Non-pigmented ciliary epithelial cell (primary cell): ENCODE measurements at places on chromosomes 5 and 9.

DNA sequence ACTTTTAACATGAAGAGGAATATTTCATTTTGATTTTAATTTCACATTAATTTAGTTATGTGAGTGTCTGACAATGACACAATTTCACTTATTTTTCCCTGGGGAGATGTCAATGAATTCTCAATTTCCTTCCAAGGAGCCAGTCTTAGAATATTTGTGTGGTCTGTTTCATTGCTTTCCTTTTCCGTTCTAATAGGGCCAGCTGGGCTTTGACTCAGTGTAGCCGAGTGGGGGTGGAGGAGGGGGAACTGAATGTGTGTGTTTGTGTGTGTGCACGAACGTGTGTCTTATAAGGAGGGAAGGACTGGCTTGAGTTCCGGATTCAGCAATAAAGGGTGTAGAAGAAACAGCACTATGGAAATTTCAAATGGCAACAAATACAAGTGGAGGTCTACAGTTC, 100.0 kb downstream of the BASP1 start:
- no peak for DNase-seq

GRCh38 chr5:156819967-156820581, 30.0 kb upstream of the PPP1R2B start:
- DNase-seq, result no peak

GRCh38 chr9:31894008-31894407, 490.4 kb upstream of the ACO1 start:
- DNase-seq, result no peak

- no peak for DNase-seq
Observed at GRCh38 chr5:6197427-6197826, 180.9 kb downstream of the MED10 start.

GRCh38 chr9:83047839-83048775, 14.8 kb downstream of the RASEF start:
- DNase-seq, result peak; percentile 28

GRCh38 chr5:173907686-173908371, 19.7 kb downstream of the CPEB4 start:
- no peak for DNase-seq

- DNase-seq, result no peak
Observed at GRCh38 chr5:122237906-122238305, 74.1 kb upstream of the SNCAIP start.

DNA sequence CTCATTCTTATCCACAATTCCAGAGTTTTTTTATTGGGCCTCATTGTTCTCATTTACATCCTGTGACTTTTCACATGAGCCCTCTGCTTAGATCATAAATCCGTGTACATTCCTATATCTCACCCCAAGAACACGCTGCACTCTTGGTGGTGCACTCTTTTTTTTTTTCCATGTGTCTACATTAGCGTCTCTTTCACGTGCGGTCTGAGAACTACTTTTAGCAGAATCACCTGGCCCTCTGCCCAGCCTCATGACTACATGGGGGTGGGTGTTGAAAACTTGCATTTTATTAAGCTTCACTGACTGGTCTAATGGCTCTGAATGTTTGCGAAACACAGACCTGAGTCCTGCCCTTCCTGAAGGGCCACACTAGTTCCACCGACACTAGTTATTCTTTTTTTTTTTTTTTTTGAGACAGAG, 18.6 kb downstream of the C9orf57 start:
- peak; percentile 42 for DNase-seq

DNA sequence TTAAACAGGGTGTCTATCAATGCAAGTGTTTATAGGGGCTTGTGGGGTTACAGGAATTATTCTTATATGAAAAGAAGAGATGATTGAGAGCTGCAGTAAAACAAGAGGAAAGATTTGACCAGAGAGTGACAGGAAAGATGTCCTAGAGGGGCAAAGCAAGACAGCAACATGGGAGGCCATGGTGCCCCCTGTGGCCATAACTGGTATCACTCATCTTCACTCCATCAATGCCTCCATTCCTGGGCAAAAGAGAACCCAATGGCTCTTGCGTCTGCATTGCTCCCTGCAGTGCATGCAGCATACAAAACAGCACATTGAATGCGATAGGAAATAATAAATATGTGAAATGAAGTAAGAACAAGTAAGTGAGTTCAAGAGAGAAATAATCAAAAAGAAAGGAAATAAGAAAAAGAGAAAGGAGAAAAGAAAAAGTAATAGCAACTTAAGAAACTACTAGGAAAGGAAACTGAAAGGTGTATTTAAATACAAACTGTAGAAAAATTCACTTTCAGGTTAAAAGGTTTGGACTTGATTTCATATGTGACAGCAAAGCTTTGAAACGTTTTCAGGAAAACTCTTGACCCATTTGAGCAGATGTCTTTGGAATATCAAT, 206.6 kb downstream of the SEMA5A start:
- no peak for DNase-seq

- DNase-seq, result no peak
Observed at GRCh38 chr9:18678821-18679590, 205.1 kb downstream of the ADAMTSL1 start.

DNA sequence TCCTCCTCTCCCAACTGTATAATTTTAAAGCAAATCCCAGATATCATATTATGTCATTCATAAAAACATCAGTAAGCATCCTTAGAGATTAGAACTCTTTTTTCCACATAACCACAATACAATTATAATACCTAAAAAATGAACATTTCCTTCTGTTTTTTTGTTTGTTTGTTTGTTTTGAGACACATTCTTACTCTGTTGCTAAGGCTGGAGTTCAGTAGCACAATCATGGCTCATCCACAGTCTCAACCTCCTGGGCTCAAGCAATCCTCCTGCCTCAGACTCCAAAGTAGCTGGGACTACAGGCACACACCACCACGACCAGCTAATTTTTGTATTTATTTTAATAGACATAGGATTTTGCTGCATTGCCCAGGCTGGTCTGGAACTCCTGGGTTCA, 8.0 kb downstream of the F2R start:
- DNase-seq, result no peak

GRCh38 chr9:68547417-68547816, 6.7 kb upstream of the TMEM252 start:
- no peak for DNase-seq

GRCh38 chr9:34991607-34992375, 2.2 kb downstream of the DNAJB5 start:
- no peak for DNase-seq

DNA sequence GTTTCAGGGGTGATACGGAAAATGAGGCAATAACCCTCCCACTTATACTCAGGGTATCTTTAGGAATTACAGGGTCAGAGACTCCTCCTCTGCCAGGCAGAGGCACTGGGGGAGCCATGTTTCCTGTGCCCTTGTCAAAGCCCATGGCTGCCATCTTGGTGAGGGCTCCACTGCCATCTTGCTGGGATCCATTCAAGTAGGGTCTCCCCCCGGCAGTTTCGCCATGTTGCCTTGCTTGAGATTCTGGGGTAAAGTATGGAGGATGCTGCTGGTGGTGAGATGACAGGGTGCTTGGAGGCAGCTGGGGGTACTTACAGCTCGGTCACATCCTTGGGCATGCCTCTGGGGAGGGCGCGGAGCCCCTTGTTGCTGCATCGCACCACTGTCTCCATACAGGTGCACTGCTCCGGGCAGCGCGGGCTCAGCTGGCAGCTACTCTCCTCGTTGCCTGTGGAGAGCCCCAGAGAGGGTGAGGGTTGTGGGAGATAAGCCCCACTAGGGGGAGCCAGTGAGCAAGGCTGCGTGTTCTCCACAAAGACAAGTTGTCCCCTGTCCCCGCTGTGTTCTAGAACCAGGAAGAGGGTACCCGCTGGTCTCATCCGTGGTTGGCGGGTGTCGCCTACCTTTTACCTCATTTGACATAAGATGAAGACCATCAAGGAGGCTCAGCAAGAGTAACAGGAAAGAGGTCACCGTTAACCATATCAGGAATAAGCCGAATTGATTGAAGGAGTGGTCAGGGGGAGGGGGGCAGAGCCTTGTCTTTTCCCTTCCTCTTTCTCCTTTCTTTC, 169.0 kb upstream of the PANK3 start:
- no peak for DNase-seq

DNA sequence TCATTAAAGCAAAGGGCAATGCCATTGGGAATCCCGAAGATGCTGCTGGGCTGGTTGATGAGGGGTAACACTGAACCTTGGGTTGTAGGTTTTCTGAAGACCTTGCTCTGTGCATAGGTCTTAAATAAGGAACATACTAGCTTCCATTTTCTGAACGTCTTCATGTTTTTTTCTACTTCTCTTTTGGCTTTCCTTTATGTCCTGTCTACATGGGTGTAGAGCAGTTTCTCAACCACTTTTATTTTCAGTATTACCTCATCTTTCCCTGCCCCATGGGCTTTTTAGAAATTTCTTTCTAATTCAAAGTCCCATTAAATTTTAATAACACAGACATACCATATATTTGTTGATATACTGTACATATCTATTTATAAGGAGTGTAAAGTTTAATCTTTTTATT, at the start of gene IFNA14:
IFNA14 (minus strand) TSS at position 95 of the 400 bp plus-strand sequence; CDS start at position 25, 70 bp downstream.
- DNase-seq, result no peak

- DNase-seq, result no peak
Observed at GRCh38 chr5:135534609-135535419, 950 bp downstream of the NEUROG1 start.

GRCh38 chr5:95626701-95627100, 6.8 kb downstream of the GPR150 start:
- no peak for DNase-seq

GRCh38 chr5:68315679-68316271, 100.2 kb downstream of the PIK3R1 start:
- no peak for DNase-seq

DNA sequence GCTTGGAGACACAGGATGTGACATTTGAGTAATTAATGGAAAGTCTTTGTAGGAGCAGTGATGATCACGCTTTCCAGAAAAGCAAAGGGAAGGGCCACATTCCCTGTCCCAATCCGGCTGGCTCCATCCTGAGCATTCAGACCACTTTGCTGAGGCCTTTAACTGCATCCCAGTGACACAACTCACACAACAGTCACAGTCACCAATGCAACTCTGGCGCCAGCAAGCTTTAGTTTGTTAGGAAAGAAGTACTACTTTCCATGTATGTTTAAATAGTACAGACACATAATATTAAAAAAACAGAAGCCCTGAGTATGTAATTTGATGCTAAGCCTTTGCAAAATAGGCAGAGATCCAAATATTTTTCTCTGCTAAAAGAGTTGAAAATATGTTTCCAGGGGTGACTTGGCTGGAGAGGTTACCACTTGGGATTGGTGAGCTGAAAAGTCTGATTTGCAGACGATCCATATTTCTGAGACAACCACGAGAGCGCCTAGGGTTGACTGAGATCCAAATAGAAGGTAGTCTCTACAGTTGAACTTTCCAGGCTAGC, 31.7 kb upstream of the GAS1 start:
- DNase-seq, result no peak

GRCh38 chr5:44952376-44952775, 143.6 kb downstream of the MRPS30 start:
- DNase-seq, result no peak

- no peak for DNase-seq
Observed at GRCh38 chr5:137782055-137782454, 27.9 kb upstream of the HNRNPA0 start.

DNA sequence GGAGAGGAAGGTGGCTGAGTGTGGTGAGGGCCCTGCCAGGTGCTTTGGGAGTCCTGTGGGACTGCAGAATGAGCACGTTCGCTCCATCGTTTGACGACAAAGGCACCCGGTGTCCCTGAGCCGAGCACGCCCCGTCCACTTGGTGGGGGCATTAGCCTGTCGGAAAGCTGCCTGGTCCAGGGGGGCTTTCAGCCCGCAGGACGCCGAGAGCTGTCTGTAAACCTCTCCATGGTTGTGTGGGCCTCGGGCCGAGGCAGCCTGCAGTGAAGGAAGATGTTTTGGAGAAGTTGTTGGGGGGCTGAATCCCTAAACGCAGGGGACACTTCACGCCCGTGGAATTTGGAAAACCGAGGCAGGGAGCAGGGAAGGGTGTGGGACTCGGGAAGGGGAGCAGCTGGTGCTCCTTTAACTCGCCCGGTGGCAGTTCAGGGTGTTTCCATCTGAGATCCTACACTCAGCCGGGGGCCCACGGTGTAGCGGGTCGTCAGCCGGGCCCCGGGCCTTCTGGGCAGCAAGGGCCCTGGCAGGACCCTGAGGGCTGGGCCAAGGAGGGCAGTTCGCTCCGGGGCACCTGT, 53.8 kb downstream of the MRPL36 start:
- no peak for DNase-seq

GRCh38 chr5:35305336-35306020, 75.2 kb upstream of the PRLR start:
- DNase-seq, result no peak

- DNase-seq, result no peak
Observed at GRCh38 chr9:34547960-34548611, 25.3 kb upstream of the ENHO start.

- DNase-seq, result no peak
Observed at GRCh38 chr5:15489571-15490235, 10.3 kb upstream of the FBXL7 start.

DNA sequence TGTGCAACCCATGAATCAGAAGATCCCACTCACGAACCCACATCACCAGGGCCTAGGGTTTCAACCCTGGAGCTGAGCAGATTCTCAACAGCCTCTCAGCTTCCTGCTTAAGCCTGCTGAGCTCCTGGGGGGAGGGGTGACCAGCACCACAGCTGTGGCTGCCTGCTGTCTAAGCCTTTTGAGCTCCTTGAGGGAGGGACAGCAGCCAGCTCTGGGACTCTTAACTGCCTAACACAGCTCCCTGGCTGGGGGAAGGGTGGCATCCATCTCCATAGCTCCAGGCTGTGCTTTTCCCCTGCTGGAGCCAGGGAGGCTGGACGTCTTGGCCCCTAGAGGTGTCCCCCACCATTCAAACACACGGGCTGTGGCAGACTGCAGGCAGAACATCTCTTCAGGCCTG, 250.3 kb downstream of the DMAC1 start:
- no peak for DNase-seq

- DNase-seq, result no peak
Observed at GRCh38 chr9:20280330-20280729, 342.0 kb downstream of the MLLT3 start.

DNA sequence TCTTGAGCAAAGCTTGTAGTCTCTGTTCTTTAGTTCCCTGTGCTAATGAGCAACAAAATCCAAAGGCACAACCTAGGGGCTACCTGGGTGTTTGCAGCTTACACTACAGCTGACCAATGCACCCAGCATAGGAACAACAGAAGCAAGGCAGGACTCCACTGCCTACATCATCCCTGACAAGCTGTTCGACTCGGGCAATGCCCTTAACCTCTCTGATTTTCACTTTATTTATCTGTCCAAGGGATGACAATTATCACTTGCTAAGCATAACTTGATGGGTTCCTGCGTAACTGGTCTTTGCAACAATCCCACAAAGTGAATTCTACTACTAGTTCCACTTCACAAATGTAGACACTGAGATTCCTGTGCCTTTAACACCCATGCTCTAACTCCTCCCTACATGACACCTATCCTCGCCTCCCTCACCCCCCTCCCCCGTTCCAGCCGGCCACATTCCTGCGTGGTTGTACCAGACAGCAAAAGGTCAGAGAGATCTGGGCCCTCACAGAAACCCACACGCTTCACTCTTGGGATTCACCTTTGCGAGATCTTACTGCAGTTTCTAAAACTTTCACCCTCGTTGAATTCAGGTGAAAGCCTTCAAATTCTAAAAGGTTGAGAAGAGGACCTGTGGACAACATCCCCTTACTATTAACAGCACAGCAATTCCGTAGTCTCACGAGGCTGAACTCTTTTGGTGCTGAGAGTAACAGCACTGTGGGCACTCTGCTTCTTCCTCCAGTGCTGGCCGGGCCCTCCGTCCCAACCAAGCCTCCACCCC, 995 bp downstream of the IPPK start:
- no peak for DNase-seq
